ENCODE measurements at places on chromosomes 12 and 14. TPM values are rescaled to one million over a fixed set of nuclear protein-coding genes. Genes with fewer than 3 reads are reported as not detected.

KERA gene
- 1.1 TPM for total RNA-seq

VDR gene
- 0.79 TPM for total RNA-seq

GRCh38 chr14:22491683-22492621, 97.1 kb downstream of the DAD1 start:
- DNase-seq = no peak

- no peak for DNase-seq
These were observed 218.4 kb downstream of the NTF3 start for GRCh38 chr12:5650281-5650680.

DNA sequence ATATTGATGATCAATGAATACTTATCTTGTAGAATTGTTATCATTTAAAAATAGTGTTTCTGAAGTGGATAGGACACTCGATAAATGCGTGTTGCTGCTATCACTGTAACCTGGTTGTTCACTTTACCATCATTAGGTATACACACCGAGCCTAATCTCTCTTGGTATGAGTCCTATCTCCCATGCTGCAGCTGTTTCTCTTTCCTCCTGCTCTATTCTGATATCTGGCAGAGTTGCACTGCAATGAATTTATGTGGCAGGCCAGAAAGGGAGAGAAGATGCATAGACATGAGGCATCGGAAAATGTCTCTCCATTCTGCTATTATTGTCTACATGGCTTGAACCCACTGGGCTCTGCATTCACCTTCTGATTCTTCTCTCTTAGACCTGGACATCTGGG, 26.7 kb downstream of the KCNK10 start:
- DNase-seq = no peak
